Natural killer cell treated with Interleukin-12 subunit alpha and Interleukin-12 subunit beta and Interleukin-15 and Interleukin-18, amount 100 ng/mL, for 72 hours (primary cell): ENCODE measurements at places on chromosomes 13 and 19. TPM values are rescaled to one million over a fixed set of nuclear protein-coding genes. Genes with fewer than 3 reads are reported as not detected.

CEACAM16 gene
- not detected for total RNA-seq

MAB21L1 gene
- total RNA-seq: not detected

CEACAM3 gene
- not detected for total RNA-seq

FBN3 gene
- not detected for total RNA-seq

ZNF558 gene
- 19.2 TPM for total RNA-seq

ZNF628 gene
- total RNA-seq: 12.3 TPM

OR7D2 gene
- total RNA-seq: not detected

PRKCSH gene
- 321 TPM for total RNA-seq

CEACAM7 gene
- total RNA-seq: not detected

ZNF146 gene
- total RNA-seq: 72.4 TPM

KHSRP gene
- 386 TPM for total RNA-seq

CTXN1 gene
- total RNA-seq: not detected

ELSPBP1 gene
- not detected for total RNA-seq

UPF1 gene
- 104 TPM for total RNA-seq

ZNF835 gene
- total RNA-seq: 0.25 TPM

RAB4B gene
- 83.3 TPM for total RNA-seq

PRR20C gene
- total RNA-seq: not detected

ZNF136 gene
- total RNA-seq: 20.9 TPM

SIGLEC5 gene
- 0.22 TPM for total RNA-seq

ANGPTL8 gene
- total RNA-seq: not detected

OLFM2 gene
- not detected for total RNA-seq

ZNF836 gene
- 8.3 TPM for total RNA-seq

SHC2 gene
- total RNA-seq: 0.67 TPM

GAPDHS gene
- total RNA-seq: not detected

KIRREL2 gene
- total RNA-seq: 2.2 TPM

THSD8 gene
- 19.5 TPM for total RNA-seq

ZNF460 gene
- total RNA-seq: 106 TPM

TMEM59L gene
- not detected for total RNA-seq

LEUTX gene
- total RNA-seq: not detected

KCNN4 gene
- 99.4 TPM for total RNA-seq
